ENCODE measurements at places on chromosomes 6 and 20.
A peak's percentile ranks its signal among the peaks of the same experiment; 100 is the strongest.

- DNase-seq = no peak
These were observed 125.2 kb upstream of the MAP3K7 start for GRCh38 chr6:90712114-90712513.

DNA sequence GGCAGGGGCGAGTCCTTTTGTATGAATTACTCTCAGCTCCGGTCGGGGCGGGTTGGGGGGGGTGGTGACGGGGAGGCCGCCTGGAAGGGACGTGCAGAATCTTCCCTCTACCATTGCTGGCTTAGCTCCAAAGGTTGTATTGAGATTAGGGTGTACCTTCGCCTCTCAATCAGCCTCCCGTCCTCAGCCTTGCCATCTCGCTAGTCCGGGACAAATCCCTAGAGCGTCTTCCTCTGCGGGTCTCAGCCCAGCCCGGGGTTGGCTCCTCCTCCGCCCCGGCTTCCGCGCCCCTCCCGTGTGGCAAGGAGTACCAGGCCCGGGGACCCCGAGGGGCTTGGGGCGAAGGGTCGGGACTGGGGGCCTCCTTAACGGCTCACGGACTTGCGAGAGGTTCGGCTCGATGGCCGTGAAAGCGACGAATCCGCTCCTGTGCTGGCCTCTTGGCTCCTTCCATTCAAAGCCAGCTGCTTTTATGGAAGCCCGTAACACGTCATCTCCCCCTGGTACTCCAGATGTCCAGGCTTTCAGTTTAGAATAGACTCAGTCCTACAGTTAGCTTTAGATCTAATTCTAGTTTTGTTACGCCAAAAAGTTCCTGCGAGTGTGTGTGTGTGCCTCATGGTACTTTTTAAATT is 636 bp upstream of the EEF1A1 start:
- DNase-seq = peak; percentile 69

GRCh38 chr6:128271527-128271926 is 248.9 kb downstream of the PTPRK start:
- DNase-seq = no peak

DNA sequence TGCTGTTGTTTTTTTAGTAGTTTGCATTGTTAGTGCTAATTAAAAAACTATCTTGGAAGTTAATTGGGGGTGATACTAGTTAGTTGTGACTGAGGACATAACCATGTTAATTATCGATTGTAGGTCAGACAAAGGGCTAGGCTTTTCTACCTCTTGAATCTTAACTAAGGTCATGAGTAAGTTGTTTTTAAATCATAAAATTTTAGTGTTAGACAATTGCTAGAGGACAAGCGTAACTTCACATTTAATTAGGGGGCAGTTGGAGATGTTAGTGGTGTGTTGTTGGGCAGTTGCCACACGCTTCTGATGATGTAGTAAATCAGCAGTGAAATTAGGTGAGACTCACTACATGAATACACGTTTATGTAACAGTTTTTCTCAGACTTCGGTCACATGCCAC is 619.1 kb upstream of the FLRT3 start:
- no peak for DNase-seq

DNA sequence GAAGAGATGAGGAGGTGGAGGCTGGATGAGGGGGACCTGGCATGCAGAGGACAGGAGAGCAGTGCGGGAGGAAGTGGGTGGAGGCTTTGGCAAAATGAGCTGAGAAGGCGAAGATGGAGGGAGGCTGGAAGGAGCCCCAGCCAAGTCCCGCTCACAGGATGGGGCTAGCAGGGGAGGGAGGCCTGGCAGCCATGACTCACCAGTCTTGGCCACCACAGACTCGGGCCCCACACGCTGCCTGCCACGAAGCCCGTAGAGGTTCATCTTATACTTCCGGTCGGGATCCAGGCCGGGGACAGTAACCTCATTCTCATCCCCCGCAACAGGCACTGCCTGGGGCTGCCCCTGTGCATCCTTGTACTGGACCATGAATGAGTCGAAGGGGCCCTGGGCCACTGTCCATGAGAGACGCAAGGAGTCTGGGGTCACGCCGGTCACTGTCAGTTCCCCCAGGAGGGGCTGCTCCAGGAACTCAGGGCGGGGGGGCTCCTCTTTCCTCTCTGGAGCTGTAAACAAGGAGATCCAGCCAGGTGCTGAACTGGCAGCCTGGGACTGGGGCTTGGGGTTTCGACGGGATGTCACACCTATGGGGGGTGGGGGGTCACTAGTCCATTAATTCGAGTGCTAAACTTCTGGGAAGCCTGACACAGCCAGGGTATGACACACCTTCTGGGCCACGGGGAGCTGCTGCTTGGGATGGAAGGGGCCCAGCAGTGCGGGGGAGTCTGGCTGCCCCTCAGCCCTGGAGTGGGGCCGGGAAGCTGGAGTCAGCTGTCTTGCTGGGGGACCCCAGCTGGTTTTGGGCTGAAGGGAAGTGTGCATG is 27.8 kb downstream of the TNXB start:
- DNase-seq = peak; percentile 73

- DNase-seq = no peak
These were observed 157.0 kb downstream of the ADGRG6 start for GRCh38 chr6:142458836-142459235.

GRCh38 chr6:11598687-11599086 is 61.1 kb downstream of the TMEM170B start:
- no peak for DNase-seq

DNA sequence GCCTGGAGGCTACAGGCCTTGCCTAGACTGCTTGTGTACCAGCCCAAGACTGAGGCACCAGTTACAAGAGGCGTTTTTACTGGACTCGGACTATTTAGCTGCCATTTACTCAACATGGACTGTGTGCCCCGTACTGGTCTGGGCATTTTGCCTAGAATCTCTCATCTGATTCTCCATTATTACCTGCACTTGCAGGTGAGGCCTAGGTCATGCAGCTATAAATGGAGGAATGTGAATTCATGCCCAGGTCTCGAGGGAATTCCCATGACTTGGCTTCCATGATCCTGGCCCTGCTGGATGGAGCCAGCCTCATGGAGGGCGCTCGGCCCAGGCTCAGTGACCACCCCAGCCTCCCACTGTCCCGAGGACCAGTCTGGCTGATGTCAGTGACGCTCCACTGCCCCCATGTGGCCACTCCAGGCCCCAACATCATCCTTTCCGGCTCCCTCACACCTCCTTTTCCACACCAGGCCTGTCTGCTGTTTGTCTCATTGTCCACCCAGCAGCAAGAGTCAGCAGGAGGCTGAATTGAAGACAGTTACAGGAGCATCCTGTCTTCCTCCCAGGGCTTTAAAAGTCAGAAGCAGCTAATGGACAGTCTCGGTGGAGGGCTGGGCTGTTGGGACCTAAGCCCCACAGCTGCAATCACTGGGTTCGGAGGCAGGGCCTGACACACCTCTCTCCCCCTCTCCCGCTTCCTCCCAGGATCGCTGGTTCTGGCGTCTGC is 8.7 kb downstream of the MMP24OS start:
- peak; percentile 80 for DNase-seq

GRCh38 chr20:37941332-37941731 is 38.4 kb downstream of the VSTM2L start:
- DNase-seq = no peak

DNA sequence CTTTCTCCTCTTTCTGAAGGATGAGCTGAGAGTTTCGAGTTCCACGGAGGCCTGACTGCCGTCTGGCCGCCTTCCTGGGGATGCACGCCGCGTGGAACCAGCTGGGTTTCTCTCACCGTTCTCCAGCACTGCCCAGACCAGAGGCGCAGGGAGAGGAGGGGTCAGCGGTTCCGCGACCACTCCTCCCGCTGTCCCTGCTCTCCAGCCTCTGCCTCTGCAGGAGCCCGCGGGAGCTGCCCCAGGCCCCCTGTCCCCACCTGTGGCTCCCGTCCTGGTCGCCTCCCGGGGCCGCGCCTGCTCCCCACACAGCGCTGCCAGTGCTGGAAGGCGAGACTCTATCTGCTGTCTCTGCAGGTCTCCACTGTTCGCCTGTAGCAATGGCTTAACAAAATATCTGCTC is 106.8 kb upstream of the AFDN start:
- no peak for DNase-seq

DNA sequence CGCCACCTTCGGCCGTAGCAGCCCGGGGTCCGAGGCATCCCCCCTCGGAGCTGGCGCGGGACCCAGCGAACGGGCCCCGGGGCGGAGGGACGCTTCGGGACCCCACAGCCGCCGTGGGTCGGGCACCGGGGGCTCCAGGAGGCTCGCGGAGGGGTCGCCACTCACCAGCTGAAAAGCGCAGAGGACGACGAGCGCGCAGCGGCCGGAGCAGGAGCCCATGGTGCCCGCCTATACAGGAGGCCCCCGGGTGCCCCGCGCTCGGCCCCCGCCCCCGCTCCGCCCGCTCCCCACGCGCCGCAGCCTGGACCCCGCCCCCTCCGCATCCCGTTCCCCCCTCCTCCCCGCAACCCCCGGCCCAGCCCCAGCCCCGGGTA is at the start of gene NKAIN4:
TSS of gene NKAIN4 (minus strand) at position 232 of the 374 bp plus-strand sequence. CDS start at position 219, 13 bp downstream.
- no peak for DNase-seq

DNA sequence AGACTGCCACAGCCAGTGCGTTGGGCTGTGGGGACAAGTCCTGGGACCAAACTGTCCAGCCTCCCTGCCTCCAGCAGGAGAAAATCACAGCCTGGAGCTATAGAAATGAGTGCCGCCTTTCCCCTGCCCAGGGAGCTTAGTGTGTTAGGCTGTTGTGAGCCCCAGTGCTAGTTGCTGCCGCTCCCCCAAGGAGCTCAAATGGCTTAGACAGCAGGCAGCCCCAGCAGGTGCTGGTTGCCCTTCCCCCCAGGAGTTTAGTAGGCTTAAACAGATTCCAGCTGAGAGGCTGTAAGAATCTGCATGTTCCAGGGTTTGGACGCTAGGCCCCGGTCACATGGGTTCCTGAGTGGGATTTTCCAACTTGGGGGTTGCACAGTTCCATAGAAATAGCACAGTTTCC is 27.2 kb upstream of the HMGN3 start:
- no peak for DNase-seq

DNA sequence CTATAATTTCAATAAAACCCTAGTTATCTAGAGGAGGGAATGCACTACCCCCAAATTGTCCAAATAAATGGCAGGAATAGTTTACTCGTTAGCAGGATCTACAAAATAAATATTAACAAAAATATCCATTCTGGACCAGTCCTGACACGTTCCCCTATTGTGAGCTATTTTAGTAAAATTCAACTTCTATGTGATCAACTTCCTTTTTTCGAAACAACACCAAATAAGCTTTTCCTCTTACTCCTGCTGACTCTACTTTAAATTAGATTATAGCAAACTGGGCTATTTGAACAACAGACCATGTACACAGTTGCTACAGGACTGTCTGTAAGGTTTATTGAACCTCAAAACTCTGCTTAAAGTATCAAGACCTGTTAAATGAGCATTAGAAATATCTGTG is 154.3 kb downstream of the IPCEF1 start:
- DNase-seq = no peak
